IMR-90 (cell line): ENCODE measurements at places on chromosomes 7 and 10.

DNA sequence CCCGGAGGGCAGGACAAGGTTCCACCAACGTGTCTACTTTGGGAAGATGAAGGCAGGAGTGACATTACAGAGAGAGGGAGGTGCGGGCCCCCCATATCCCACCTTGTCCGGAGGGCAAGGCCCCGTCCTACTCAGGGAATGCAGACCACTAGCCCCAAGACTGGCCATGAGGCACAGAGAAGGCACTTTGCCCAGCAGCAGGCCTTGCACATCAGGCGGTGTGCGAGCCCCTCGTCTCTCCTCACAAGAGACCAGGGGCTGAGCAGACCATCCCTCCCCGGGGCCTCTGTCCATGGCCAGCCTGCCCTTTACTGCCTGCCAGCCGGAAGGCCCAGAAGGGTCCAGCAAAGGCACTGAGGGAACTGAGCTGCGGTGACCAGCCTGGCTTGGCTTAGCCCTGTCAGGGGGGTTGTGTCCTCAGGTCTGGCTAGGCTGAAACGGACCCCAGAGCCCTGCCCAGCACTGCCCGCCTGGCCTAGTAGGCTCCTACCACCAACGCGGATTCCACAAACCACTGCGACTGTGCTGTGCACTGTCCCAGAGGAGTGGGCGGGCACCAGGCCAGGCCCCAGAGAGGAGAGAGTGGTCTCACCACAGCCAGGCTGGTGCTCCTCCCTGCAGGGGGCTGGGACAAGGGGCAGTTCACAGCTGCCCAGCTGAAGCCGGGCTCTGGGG lies 16.7 kb downstream of the CAMK2B start:
- DNase-seq: no peak

GRCh38 chr7:93245525-93246432 lies 13.6 kb downstream of the VPS50 start:
- peak; percentile 38 for DNase-seq

- no peak for DNase-seq
These were observed 38.9 kb downstream of the HK1 start for GRCh38 chr10:69317175-69317604.

GRCh38 chr7:147033641-147034040 lies 917.0 kb downstream of the CNTNAP2 start:
- DNase-seq: no peak

GRCh38 chr7:116195451-116195850 lies 14.9 kb upstream of the TES start:
- peak; percentile 73 for DNase-seq

DNA sequence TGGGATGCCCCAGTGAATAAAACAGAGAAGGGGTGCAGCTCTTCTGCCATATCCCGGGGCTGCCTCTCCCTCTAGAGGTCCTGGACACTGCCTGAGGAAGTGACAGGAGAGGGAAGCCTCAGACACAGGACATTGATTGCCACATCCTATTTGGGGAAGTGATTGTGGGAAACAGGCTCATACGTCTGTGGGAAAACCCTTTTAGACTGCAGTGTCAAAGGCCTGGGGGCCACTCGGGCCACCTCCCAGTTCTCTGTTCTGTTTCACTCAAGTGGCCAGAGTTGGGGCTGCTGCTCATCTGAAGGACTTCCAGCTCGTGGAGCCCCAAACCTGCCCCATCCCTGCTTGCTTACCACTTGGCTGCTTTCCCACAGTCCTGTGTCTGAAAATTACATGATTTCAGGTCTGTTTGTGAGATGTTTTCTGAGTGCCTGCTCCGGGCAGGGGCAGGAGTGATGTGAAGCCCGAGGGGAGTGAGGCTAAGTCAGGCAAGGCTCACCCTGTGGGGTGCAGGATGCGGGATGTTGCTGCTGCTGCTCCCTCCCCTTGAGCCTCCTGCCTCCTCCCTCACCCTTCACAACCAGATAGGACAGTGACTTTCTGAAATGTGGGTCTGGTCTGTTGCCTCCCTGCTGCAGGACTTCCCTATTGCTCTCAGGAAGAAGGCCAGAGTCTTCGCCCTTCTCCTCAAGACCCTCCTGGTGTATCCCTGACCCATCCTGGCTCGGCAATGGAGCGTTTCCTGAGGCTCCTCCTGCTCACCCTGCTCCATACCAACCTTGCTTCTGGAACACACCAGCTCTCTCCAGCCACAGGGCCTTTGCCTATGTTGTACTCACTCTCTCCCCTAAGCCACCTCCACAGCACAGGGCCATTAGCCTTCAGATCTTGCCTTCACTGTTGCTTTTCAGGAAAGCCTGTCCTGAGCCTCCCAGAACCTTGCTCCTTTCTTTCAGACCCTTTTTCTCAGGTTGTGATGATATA lies 58.4 kb downstream of the NEURL1 start:
- DNase-seq: no peak

- DNase-seq: no peak
These were observed 50.1 kb downstream of the ADARB2 start for GRCh38 chr10:1687190-1687589.

DNA sequence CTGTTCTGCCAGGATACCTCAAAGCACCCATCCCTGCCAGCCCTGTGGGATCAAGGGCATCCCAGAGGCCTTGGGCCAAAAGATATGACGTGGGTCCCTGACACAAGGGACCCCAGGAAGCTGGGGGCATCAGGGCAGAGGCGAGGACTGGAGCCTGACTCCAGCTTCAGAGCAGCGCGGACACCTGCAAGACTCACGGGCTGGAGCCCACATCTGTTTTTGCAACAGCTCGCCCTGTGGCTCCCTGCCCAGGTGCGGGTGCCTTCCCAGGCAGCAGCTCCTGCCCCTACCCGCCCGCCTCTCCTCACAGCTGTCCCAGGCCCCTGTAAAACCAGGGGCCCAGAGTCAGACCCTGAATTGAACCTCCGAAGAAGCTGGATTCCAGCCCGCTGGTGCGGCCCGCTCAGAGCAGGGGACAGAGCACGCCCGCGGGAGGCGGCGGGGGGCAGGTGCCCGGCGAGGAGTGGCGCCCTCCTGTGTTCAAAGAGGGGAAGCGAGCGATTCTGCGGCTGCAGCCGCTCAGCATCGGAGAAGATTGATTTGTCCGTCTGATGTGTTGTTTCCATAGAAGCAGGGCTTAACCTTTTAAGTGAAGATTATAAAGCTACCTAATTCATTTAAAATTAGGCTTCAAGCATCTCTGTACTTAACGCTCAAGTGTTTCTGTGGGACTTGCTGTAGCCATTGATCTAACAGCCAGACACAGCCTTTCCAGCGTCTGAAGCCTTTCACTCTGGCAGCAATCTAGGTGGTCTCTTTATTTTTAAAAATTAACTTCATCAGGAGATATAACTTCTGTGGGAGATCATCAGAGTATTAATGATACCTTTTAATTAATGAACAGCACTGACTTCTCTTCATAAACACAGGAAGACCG lies 88.4 kb downstream of the BEND7 start:
- no peak for DNase-seq

DNA sequence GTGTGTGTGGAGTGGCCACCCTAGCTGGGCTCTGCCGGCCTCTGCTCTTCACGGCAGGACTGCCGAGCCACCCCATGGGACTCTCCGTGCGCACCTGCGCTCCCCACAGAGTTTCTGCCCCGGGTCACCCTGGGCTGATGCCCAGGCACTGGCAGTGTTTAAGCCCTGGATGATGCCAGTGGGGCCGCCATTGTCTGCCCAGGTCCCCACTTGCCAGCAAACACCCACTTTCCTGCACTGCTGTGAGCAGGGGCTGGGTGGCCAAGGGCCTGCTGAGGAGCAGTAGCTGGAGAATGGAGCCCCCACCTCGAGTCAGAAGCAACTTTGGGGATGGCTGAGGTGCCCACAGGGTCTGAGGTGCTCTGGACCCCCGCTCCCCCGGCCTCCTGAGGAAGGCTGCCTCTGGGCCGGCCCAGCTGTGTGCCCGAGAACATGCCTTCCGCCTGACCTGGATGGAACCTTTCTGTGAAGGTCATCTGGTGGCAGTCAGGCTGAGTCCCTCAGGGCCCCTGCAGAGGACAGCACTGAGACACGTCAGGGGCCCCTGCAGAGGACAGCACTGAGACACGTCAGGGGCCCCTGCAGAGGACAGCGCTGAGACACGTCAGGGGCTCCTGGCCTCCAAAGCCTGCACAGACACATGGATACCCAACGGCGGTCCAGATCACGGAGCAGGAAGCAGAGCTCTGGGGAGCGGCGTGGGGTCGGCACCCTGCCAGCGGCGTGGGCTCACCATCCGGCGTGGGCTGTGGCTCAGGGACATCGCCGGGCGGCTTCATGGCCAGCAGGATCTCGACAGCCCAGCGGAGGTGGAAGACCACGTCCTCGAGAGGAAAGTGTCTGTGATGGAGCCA lies 62.0 kb downstream of the CFAP46 start:
- DNase-seq: no peak

DNA sequence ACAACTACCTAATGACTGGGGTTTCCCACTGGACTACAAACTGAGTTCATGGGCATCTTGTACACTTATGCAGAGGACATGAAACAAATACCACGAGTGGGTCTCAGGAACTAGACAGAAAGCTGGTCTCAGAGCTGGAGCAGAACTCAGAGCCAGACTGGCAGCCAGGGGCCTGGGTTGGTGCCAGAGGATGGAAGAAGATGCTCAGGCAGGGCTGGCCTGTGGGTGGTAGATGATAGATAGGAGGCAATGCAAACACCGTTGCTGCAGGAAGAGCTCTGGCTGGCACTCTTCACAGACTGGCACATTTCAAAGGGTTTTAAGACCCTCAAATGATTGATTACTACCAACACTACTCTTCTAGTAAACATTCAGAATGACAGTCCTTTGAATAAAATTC lies 28.8 kb downstream of the ENO4 start:
- DNase-seq: no peak
